ENCODE measurements at places on chromosomes 6 and 20.

DNA sequence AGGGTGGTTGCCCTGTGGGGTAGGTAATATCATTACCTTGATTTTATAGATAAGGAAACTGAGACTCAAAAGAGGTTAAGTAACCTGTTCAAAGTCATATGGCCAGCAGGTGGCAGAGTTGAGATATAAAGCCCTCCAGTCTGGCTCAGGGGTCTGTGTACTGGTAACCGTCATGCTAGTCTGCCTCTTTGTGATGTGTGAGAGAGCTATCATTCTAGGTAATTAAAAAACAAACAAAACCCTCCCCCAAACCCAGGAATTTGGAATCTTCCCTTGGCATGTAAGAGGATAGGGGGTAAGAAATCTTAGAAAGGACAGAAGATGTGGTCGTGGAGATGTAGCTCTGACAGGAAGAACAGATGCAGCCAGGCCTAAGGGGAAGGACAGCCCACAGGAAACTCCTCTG lies 206.0 kb downstream of the CDC5L start:
- DNase-seq, result peak; percentile 34

GRCh38 chr6:6225885-6226529 lies 94.5 kb downstream of the F13A1 start:
- no peak for DNase-seq

GRCh38 chr20:21106171-21107017 lies at the start of gene LINC00237:
TSS of gene LINC00237 (minus strand) at chr20:21106358.
- DNase-seq, result no peak

- DNase-seq, result no peak
Measured at GRCh38 chr6:3164388-3164787, 7.0 kb upstream of the TUBB2A start.

DNA sequence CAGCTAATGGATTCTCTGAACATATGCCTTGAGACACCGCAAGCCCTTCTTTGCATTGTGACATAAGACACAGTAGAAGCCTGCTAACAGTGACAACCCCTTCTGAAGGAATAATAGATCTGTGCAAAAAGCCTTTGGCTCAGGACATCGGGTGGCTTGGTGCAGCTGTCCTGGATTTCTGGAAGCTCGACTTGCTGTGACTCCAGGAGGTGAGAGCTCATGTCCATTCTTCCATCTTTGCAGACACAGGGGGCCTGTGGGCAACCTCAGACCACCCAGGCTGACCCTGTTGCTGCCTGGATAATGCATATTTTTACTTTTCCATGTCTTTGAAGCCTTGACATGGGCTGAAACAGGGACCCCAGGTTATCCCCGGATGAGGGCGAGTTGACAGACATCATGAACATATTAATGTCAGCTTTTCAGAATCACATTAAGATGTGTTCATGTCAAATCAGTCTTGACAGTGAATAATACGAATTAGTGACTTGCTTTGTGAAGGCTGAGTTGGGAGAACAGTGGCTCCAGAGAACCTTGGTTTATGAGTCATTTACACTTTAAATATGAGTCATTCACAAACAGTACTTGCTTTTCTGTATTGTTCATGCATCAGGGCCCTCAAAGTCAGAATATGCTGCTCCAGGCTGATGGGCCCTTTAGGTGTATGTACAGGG lies 66.8 kb upstream of the IYD start:
- DNase-seq, result peak; percentile 72

DNA sequence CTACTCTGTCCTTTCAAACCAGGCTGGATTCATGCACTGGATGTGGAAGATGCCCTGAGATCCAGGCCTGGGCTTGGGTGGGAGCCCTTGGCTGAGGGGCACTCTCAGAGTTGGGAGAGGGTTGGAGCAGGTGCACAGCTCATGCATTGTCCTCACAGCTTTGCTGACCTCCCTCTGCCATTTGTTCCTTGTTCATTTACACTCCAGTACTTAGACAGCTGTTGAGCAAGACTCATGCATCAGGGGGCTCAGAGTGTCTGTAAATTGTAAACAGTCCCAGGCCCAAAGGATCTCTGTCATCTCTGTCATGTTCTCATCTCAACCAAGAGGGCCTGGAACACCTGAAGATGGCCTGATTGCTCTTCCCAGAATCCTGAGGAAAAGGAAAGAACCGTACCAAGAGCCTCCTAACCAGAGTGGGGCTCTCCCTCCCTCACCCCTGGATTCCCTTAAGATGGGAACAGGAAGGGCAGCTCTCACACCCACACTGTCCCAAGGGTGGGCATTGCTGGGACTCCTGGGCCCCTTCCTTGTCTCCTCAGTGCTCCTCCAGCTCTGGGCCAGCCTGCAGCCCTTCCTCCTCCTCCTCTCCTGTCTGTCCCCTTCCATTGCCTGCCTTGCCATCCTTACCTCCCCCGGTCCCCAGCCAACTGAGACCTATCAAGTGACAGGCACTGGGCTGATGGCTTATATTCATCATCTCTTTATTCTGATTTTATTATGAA lies 132.9 kb downstream of the FOXO3 start:
- no peak for DNase-seq

DNA sequence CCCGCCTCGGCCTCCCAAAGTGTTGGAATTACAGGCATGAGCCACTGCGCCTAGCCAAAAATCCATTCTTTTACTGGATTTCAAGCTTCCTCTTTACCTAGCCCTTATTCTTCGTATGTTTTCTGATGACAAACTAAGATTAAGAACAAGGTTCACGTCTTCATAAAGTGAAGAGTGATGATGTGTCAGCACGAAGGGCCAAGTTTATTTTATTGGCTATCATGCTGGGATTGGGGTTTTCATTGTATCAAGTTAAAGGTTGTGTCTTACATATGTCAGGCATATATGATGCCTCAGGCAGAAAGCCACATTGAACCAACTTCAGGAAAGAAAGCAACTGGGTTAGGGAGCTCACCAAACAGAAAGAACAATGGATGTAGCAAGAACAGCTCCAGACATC lies 19.7 kb upstream of the SLC17A3 start:
- DNase-seq, result no peak

DNA sequence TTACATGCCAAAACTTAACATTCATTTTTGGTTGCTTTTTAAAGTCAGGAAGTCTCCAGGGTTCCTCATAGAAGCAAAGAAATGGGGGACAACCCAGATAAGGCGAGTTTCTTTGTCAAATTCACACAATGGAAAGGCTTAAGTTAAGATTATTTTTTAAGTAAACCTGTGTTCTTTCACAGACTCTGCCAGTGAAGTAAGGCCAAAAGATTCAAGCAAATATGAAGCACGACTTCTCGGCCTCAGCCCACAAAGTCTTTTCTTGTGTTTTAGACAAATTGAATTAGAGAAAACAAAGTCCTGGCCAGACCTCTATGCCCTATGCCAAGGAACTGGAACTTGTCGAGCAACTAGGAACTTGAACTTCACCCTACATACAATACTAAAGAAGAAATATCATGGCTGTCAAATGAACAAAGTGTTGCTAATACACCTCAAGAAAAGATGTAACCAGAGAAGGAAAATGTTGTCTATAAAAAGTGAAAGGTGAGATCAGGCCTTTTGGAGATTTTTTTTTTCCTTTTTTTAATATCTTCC lies 540.0 kb upstream of the JARID2 start:
- no peak for DNase-seq

GRCh38 chr6:120779441-120779840 lies 554.8 kb downstream of the TBC1D32 start:
- no peak for DNase-seq

GRCh38 chr20:42901689-42902440 lies 287.8 kb downstream of the PTPRT start:
- no peak for DNase-seq

GRCh38 chr20:7977709-7978108 lies 37.5 kb upstream of the HAO1 start:
- no peak for DNase-seq

DNA sequence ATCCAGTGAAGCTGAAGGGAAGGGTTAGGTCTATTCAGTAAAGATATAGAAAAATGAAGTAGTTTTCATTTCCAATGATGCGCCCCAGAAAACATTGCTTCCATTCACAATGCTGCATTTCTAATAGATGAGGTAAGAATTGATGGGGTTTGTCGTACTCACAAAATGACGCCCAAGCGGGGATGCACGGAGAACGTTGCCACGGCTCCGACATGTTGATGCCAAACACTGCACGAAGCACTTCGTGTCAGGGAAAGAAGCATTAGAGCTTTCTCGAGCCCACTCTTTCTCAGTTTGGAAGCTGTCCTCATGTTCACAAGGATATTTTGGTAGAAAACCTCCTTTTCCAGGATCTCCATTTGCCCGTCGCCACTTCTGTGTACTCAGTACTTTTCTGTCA lies 21.6 kb upstream of the MAFB start:
- DNase-seq, result no peak

DNA sequence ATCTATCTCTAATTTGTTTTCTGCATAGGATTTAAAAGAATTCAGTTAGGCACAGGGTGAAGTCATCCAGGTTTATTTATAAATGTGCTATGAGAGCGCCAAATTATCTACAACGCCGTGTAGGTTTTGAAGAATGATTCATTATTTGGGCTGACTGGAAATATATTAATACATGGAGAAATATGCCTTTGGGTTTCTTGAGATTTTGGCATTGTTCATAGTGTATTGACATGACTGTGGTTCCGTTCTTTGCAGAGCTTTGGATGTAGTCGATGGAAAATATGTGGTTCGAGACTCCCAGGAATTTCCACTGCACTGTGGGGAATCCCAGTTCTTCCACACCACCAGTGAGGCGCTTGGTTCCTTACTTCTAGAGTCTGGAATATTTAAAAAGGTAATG lies 90.9 kb downstream of the CRYBG1 start:
- DNase-seq, result no peak

DNA sequence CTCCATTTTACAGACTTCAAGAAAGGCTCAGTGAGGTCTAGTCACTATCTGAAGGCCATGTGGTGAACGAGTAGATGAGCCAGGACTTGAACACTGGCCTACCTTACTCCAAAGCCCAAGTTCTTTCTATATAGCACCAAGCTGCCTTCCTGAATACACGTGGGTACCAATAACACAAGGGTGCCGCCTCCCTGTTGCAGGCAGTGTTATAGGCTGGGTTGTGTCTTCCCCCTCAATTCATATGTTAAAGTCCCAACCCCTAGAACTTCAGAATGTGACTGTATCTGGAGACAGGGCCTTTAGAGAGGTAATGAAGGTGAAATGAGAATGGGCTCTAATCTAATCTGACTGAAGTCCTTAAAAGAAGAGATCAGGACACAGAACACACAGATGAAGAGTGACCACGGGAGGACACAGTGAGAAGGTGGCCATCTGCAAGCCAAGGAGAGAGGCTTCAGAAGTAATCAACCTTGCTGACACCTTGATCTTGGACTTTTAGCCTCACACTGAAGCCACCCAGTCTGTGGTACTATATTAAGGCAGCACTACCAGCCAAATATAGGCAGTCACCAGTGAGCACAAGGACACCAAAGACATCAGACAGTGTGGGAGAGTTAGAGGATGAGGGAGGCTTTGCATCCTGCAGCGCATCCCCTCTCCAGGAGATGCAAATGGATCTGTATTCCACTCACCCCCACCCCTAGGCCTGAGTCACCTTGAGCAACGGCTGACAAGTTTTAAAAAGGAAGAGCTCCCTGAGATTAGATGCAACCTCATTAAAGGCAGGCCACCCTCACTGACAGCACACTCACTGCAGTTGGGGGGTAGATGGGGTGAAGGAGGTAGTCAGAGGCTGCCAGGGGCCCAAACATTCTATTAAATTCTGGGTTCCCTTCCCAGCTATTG lies 40.9 kb upstream of the LYRM2 start:
- DNase-seq, result no peak

GRCh38 chr6:106804346-106805335 lies 169.9 kb downstream of the CD24 start:
- DNase-seq, result no peak

- DNase-seq, result no peak
Measured at GRCh38 chr6:158552055-158552795, 7.7 kb upstream of the TMEM181 start.

- no peak for DNase-seq
Measured at GRCh38 chr20:20956513-20956931, 149.6 kb downstream of the LINC00237 start.

DNA sequence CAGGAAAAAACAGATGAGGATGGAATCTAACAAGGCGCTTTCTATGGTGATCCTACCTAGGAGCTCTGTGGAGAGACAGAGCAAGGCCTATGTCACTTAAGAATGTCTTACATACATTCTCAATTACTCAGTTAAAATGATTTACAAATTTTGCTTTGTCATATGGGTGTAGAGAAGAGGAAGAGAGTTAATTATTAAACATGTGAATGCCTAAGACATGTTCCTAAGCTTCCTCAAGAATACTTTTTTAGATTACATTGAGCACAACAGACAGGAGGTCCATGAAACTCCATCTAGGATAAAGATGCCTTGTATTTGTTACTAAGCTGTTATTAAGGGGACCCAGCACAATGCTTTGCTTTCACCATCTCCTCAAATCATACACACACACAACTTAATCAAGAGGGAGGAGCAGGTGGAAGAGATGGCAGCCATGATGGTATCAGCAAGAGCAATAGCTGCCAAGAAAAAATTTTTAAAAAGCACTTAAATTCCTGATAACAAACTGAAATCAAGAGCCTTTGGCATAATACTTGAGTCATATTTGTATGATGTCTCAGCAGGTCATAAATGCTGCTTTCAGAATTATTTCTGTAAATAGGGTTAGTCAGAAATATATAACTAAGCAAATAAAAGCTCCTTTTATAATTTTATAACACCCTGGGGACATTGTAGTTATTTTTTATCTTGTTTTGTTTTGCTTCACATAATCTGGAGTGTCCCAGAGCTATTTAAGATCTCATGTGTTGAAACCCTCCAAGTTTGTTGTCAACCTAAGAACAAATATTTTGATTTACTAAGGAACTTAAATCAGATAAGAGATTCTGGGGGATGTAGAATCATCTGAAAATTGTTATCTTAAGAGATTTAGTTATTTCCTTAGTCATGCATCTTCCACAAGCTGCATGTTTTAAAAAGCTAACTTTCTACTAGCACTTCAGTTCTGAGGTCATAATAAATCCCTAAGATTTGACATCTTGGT lies 70.0 kb upstream of the CD2AP start:
- DNase-seq, result peak; percentile 79

DNA sequence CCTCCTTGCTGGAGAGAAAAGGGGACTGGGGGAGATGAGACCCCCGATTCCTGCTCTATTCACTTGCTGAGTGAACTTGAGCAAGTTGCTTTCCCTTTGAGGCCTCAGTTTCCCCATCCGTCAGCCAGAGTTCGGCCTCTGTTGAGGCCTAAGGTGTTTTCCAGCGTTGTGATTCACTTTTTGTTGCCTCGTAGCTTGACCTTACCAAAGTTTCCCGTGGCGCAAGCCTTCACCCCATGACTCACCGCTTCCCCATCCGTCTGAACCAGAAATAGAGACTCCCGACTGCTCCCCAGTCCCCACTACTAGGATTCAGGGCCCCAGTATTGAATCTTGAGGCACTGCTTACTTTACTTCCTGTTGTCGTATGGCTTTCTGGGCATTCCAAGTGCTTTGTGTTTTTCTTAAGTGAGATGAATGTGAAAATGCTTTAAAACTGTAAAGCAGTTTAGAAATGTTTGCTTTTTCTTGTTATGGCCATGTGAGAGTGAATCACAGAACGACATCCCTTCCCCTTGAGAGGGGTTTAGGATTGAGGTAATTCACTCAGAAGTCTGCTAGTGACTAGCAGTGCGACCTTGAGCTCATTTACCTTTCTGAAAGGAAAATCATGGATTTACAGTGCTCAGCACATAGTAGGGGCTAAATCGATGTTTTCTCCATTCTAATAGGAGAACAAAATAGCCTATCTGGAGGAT lies 1.2 kb downstream of the CHMP4B start:
- peak; percentile 38 for DNase-seq

- DNase-seq, result no peak
Measured at GRCh38 chr6:16533721-16534136, 227.5 kb downstream of the ATXN1 start.

- DNase-seq, result no peak
Measured at GRCh38 chr6:145808239-145808638, 6.4 kb downstream of the FBXO30 start.

Data from foreskin melanocyte (primary cell).